ENCODE measurements at places on chromosomes 7 and 10.

GRCh38 chr10:77351386-77351785 lies 286.2 kb downstream of the KCNMA1 start:
- DNase-seq, result no peak

- no peak for DNase-seq
Observed at GRCh38 chr10:117969592-117969991, 77.1 kb downstream of the RAB11FIP2 start.

DNA sequence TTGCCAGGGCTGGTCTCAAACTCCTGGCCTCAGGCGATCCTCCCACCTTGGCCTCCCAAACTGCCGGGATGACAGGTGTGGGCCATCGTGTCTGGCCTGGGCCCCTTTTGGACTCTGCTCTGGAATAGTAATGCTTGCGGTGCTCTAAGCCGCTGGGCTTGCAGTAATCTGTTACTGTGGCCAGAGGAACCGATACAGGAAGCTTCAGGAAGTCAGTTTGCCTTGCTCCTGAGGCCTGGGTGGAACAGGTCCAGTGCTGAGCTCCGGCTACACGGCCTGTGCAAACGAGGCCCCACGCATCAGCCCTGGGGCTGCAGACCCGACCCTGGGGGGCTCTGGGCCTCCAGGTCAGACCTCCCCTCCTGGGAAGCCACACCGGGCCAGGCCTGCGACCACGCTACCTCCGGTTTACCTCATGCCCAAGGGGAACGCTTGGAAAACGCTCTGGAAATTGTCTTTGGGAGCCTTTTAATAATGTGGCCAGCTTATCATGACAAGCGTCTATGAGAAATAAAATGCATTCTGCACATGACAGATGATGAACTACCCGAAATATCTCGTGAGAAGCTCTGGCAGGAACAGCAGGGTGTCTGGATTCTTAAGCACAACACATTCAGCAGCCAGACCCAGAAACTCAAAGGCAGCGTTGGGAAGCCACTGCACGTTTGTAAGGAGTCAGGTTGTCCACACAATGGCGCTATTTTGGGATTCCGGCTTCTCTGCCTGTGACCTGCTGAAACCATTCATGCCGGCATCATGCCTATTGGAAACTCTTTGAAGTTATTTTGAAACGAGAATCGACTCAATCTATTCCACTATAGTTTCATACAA lies 10.1 kb upstream of the ADAP1 start:
- no peak for DNase-seq

DNA sequence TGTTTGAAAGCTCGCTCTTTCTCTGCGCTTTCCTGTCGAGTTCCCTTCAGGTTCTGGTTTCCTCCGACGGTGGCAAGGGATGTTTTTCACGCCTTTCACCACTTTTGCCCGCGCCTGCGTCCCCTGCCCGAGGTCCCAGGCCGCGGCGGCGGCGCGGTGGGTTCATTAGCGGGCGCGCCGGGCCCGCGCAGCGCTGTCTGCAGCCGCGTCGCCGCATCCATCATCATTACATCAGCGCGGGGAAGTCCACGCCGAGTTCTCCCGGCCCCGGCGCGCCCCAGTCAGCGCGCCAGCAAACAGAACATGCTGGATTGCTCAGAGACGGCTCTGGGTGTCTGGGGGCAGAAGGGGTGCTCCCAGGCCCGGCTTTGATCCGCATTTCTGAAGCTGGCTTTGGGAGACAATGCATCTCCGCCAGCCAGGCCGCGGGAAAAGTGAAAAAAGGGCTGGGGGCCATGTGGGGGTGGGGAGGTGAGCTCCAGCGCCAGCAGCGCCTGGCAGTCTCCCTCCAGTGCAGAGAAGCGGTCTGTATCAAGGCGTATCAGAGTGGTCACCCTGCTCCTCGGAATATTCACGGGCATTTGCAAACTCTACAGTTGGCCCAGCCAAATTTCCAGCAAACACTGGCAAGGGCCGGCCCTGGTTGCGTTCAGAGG lies 8.9 kb downstream of the GLI3 start:
- no peak for DNase-seq

- DNase-seq, result no peak
Observed at GRCh38 chr7:86904949-86905834, 154.3 kb downstream of the ELAPOR2 start.

DNA sequence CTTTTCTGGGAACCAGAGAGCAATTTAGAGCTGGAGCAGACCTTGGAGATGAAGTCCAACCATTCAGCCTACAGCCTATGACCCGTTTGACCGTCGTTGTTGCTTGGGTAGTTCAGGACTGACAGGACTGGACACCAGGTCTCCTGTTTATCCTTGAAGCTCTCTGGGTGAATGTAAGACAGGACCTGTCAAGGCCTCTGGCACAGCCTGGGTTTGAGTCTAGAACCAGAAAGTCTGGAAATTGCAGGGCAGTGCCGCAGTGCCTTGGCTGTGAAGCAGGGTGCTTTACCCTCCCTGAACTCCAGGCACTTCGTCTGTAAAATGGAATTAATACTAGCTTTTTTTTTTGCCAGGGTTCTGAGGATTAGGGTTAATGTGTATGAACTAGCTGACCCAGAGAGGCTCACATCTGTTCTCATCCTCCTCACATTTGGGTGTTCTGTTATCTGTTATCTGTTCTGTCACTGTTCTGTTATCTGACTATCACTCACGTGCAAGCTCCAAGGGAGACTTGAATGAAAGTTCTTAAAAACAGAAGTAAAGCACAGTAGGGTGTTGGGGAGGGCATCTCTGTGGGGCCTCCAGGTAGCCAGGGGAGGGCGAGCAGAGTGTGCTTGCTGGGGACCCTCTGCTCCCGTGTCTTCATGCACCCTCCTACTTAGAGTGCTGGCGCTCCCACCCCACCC lies 9.9 kb downstream of the BLVRA start:
- no peak for DNase-seq

Data from esophagus squamous epithelium (tissue), 5 donors.